ENCODE measurements at places on chromosomes 3 and 15.
A peak's percentile ranks its signal among the peaks of the same experiment; 100 is the strongest.

DNA sequence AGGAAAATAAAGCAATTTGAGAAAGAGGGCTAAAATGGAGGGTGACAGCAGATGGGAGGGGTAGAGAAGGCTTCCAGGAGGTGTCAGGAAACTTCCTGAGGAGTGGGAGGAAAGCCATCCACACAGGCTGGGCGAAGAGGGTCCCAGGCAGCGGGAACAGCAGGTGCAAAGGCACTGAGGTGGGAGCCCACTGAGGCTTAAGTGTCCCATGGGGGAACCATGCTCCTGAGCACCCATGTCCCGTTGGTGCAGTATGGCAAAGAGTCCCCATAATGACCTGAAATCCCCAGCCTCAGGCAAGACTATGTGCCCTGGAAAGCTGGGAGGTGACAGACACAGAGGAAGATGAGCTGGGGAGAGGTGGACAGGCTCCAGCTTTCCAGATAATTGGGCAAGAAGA, 30.0 kb downstream of the CFAP100 start:
- no peak for DNase-seq

DNA sequence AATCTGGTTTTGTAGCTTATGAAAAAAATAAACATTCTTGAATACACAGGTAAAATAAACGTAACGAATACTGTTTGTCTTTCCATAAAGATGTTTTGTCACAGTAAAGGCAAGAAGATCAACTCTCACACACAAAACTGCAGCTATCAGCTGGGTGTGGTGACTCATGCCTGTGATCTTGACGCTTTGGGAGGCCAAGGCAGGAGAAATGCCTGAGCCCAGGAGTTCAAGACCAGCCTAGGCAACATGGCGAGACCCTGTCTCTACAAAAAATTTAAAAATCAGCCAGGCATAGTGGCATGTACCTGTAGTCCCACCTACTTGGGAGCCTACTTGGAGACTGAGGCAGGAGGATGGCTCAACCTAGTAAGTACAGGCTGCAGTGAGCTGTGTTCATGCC, 39.6 kb downstream of the CBLB start:
- DNase-seq, result no peak

DNA sequence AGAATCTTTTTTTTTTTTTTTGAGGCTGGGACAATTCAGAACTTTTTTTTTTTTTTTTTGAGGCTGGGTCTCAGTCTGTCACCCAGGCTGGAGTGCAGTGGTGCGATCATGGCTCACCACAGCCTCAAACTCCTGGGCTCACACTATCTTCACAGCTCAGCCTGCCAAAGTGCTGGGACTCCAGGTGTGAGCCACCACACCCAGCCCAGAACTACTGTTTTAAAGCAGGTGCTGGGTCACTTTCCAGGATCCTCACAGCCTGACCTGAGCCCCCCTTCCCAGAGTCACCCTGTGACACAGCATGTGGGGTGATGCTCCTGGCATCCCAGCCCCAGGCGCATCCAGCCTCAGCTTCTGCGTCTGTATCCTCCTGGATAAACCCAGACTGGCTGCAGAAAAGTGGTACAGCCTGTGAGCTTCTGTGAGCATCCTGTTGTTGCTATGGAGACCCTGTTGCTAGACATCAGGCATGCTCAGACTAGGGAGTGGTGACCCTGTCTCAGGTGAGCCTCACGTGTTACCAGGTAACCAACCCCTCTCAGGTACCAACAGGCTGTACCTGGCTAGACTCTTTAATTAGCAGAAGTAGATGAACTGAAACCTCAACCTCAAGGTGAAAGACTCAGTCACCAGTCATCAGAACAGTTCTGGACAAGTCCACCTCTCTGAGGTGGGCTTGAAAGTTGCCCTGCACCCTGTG, 15.0 kb downstream of the KLF13 start:
- DNase-seq, result no peak

- no peak for DNase-seq
Measured at GRCh38 chr3:21290557-21290956, 460.5 kb downstream of the ZNF385D start.

GRCh38 chr3:126982126-126982470, 817 bp upstream of the PLXNA1 start:
- DNase-seq, result no peak

- DNase-seq, result peak; percentile 65
Measured at GRCh38 chr3:52245322-52246263, at the start of gene PPM1M. Gene PPM1M (plus strand): TSS chr3:52245759. CDS start chr3:52245825, 66 bp downstream.

GRCh38 chr3:19595884-19596283, 338.1 kb downstream of the EFHB start:
- no peak for DNase-seq

DNA sequence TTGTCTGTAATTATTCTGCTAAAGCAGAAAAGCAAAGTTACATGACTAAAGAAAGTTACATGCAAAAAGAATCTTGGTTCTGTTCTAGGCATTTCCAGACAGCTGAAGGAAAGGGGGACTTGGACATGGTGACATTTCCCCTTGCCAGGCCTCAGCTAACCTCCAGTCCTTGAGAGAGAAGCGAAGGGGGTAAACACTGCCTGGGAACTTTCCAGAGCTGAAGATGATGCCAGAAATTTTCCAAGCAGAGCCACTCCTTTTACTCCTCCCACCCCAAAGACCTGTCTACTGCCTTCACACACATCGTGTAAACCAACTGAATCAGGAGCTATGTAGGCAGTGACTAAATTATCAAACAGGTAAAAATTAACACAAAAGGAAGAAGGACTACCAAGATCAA, 5.4 kb downstream of the MEX3B start:
- no peak for DNase-seq

DNA sequence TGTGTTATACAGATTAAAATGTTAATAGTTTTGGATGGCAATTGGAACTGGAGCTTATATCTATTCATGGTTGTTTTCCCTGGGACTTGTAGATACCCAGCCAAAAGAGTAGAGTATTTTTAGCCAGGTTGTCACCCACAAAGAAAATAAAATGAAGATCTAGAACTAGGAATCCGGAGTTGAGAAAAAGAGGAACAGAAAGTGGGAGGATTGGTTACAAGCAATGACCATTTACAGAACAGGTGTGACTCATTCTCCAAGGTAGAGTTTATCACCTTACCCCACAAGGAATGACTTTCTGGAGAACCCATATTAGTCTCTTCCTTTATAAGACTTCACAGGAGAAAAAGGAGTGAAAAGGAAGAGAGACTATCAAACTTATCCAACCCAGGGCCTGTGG, 99.8 kb downstream of the TMEM108 start:
- no peak for DNase-seq

- DNase-seq, result no peak
Measured at GRCh38 chr15:93608643-93609148, 519.7 kb upstream of the RGMA start.

- no peak for DNase-seq
Measured at GRCh38 chr15:44999105-44999504, 23.9 kb upstream of the SORD start.

DNA sequence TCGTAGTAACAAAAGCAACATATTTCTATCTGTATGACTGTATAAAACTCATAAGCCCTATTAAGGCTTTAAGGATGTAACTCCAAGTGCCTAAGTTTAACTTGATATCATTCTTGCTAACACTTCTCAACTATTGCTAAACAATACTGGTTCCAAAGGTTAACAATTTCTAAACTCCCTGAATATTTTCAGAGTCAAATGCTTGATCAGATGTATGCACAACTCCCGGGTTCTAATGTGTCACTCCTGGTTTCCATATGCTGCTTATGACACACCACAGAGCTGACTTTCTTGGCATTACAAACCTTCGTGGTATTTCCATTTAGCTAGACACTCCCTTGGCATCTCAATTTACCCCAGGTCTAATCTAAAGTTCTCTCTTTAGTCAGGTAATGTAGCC, 26.3 kb downstream of the DZIP1L start:
- DNase-seq, result no peak

GRCh38 chr15:74209560-74209958, 7.0 kb upstream of the STRA6 start:
- DNase-seq, result no peak

DNA sequence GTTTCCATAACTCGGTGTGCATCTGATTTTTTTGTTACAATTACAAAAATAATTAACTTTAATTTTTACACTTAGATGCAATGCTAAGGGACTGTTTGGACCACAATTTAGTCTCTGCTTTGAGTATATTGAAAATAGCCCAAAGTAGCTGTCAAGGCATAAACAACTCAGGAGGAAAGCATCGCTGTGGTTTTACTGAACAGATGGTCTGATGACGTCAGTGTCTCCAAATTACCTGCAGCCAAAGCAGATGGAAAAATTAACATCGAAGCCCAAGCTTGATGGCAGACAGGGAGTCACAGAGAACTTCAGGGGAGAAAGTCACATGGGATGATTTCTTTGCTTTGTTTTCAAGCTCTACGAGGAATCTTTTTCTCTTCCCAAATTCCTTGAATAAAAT, 83.1 kb upstream of the PLCL2 start:
- DNase-seq, result no peak

GRCh38 chr3:105688821-105689220, 180.0 kb downstream of the CBLB start:
- no peak for DNase-seq

DNA sequence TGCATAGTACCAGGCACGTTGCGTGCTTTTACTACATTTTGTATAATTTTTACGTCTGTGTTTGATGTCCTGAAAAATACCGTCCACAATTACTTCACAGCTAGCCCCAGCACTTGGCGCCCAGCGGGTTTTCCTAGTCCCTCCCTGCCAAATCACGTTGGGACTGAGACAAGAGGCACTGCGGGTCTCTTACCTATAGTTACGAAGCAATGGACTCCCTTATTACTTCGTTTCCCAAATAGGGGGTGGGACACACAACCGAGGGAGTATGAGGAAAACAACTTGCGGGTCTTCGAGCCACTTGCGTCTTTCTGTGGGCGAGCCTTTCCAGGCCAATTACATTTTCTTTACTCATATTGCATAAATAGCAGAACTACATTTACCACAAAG, 620 bp upstream of the CMSS1 start:
- DNase-seq, result peak; percentile 7

GRCh38 chr3:128870347-128870746, 9.1 kb upstream of the ACAD9 start:
- no peak for DNase-seq

DNA sequence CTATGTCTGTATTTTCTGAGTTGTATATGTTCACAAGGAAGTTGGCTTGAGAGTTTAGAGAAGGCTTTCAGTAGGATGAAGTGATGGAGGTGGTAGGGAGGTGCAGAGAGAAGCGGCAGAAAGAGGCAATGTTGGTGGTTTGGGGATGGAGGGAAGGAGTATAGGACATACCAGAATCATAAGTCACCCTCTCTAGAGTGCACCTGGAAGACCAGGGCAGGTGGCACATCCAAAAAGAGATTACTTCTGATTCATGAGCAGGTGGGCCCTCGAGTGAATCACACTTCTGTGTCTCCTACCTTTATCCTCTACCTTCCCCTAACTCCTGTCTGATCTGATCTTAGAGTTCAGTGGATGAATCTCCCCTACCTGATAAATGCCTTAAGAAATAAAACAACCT, 41.8 kb upstream of the MRPL3 start:
- no peak for DNase-seq

DNA sequence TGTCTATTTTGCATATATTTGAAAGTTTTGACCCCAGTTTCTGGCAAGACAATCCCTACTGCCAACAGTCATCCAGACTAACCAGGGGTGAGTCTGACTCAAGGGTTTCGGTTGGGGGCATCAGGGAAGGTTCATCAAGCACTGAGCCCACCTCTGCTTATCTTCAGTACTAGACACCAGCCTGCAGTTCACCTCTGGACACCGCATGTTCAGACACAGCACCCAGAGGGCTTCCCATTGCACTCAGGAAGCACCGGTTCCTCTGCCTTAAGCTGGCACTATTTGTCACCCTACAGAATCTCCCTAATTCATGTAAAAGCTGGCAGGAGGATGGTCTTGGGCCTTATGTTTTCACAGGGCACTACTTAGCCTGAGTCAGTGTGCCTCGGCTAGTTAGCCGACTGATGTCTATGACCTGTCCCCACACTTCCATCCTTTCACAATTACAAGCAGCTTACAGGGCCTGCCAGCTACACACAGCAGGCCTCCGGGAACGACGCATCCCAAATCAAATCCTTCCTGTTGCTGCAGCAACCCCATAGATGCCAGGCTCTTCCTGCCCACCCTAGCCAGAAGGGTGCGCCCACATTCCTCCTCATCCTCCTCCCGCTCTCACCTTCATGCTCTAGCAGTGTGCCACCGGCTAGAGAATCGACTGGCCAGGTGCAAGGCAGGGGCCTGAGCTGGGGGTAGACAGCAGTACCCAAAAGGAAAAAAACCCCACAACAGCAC, 52.5 kb downstream of the SH3BP5 start:
- no peak for DNase-seq

DNA sequence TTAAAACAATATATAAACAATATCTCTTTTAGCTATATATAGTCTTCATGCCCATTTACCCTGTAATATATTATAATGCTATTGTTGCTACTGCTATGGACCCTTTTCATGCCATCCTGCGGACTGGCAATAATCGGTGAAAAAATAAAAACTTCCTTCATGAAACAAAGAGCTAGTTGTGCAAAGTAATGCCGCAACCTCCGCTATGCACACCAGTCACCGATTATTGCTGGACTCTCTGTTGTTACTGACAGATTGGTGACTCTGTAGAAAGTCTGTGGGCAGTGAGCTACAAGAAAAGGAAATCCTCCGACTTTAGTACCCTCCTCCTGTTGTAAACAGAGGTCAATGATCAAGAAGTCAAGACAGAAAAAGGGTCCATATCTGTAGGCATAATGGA, 17.9 kb upstream of the ICE2 start:
- no peak for DNase-seq

DNA sequence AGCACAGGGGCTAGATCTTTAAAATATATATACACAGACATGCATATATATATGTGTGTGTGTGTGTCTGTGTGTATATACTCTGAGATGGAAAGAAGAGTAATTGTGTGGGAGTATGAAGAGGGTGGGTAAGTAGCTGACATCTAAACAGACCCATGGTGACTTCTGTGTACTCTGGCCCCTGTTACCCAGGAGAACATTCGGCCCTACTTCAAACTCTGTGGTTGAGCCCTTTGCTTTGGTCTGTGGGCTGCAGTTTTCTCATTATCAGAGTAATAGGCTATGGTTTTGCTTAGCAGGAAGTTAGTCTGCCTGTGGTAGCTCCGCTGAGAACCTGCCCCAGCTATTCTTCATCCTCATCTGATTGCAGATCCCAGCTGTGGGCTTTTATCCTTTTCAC, 141.4 kb downstream of the RBPMS2 start:
- peak; percentile 24 for DNase-seq

GRCh38 chr3:196323691-196324090, 5.7 kb upstream of the DYNLT2B start:
- DNase-seq, result peak; percentile 42

DNA sequence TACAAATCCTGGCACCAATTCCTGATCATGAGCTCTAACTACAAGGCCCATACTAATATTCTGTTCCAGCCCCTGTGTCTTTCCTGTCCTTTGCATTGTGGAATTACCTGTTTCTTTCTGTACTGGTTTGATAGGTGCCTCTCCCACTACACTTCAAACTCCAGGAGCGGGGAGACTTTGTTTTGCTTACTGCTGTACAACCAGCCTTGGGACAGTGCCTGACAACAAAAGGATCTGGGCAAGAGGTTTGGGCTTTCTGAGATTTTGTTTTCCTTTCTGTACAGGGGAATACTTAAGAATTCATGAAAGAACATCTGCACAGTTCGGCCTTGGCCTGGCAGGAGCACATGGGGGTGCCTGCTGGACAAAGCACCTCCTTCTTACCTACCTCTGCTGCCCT, 45.1 kb downstream of the ZDHHC3 start:
- no peak for DNase-seq

- no peak for DNase-seq
Measured at GRCh38 chr3:55264919-55265318, 222.2 kb downstream of the WNT5A start.

All from endothelial cell (in vitro differentiated cells).